ENCODE measurements at places on chromosomes 3 and 15.

GRCh38 chr15:70486012-70486411 is 277.3 kb downstream of the UACA start:
- H3K4me3 ChIP-seq, result no peak overlapping the region
- H3K27me3 ChIP-seq, result peaks cover 91% of the 10 kb centered on the region
- no peak for DNase-seq
- peaks cover 24% of the 10 kb centered on the region for H3K4me1 ChIP-seq
- H3K27ac ChIP-seq, result no peak overlapping the region
- no peaks in the 10 kb centered on the region for H3K36me3 ChIP-seq

DNA sequence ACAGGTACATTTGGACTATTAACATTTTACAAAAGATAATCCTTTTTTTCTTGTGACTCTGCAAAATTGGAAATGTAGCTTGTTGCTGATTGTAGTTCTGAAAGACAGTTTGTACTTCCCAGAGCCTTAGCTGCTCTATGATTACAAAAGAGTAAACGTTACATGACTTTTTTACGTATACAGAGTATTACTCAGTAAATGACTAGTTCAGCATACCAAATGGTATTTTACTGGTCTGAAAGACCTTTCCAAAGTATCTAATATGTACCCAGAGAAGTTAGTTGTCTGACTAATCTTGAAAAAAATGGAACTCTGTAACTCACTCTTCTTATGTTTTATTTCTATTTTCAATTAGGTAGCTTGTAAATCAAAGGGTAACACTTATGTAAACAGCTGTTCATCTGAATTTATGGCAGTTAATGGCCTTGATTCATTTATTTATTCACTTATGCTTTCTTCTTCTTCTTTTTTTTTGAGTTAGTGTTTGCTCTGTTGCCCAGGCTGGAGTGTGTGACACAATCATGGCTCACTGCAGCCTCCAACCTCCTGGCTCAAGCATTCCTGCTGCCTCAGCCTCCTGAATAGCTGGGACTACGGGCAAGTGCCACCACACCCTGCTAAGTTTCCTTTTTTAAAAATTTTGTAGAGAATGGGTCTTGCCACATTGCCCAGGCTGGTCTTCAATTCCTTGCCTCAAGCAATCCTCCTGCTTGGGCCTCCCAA is 151.7 kb downstream of the C3orf38 start:
- no peaks in the 10 kb centered on the region for H3K36me3 ChIP-seq
- no peaks in the 10 kb centered on the region for H3K27me3 ChIP-seq
- no peak overlapping the region for H3K27ac ChIP-seq
- DNase-seq, result no peak

DNA sequence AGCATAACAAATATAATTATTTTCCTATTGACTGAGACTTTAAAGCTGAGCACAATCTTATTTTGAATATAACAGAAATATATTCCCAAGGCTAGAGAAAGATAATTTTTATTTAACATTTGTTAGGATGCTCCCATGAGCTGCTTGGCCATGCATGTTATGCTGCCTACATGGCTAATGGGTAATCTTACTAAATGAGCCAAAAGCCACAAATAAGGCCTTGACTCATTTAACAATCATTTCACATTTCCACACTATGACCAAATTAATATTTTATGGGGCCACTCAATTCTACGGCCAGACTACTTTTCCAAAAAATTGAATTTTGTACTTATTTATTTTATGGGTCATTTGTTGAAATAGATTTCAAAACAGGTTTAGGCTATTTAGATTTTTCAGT is 141.7 kb downstream of the MEIS2 start:
- no peak overlapping the region for H3K27ac ChIP-seq
- no peaks in the 10 kb centered on the region for H3K36me3 ChIP-seq
- H3K4me1 ChIP-seq, result no peaks in the 10 kb centered on the region
- H3K27me3 ChIP-seq, result no peaks in the 10 kb centered on the region

- H3K36me3 ChIP-seq, result no peaks in the 10 kb centered on the region
- H3K4me3 ChIP-seq, result no peak overlapping the region
- H3K4me1 ChIP-seq, result no peaks in the 10 kb centered on the region
Measured at GRCh38 chr3:25046911-25047771, 380.9 kb upstream of the RARB start.

GRCh38 chr3:191484461-191484860 is 23.5 kb downstream of the PYDC2 start:
- H3K4me3 ChIP-seq, result no peak overlapping the region
- H3K27me3 ChIP-seq, result no peaks in the 10 kb centered on the region
- no peaks in the 10 kb centered on the region for H3K36me3 ChIP-seq
- no peak for DNase-seq
- no peaks in the 10 kb centered on the region for H3K4me1 ChIP-seq

DNA sequence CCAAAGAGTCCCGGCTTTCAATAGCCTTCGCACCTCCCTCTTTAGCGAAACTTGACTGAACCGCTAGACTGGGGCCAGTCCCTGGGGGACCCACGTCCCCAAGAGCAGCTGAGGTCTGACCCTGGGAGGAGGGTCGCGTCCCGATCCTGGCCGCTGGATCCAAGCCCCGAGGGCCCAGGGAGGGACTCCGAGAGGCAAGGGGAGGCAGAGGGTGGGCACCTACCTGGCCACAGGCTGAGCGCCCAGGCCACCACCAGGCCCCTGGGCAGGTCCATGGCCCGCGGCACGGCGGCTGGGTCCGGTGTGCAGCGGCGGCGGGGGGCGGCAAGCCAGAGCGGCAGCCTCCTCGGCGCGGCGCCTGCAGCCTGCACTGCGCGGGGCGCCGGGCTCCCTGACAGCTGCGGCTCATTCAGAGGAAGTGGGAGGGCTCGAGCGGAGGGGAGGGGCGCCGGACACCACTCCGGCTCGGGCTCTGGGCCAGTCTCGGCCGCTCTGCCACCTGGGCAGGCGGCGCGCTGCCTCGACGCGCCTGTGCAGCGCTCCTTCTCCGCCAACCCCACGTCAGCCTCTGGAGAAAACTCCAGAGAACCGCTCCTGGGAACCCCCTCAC is at the start of gene ITGA11:
Gene ITGA11 (minus strand): TSS at position 372 of the 610 bp plus-strand sequence. CDS start 97 bp downstream, at position 275.
- DNase-seq, result no peak
- peaks cover 3% of the 10 kb centered on the region for H3K4me1 ChIP-seq
- no peak within 1 kb of the TSS for H3K27ac ChIP-seq
- H3K36me3 ChIP-seq, result no peaks in the 10 kb centered on the region
- peaks cover 81% of the 10 kb centered on the region for H3K27me3 ChIP-seq
- no peak within 1 kb of the TSS for H3K4me3 ChIP-seq

- H3K4me1 ChIP-seq, result no peaks in the 10 kb centered on the region
- H3K36me3 ChIP-seq, result peaks cover 10% of the 10 kb centered on the region
- DNase-seq, result no peak
- H3K27ac ChIP-seq, result no peak overlapping the region
Measured at GRCh38 chr3:57877116-57877515, 121.0 kb downstream of the SLMAP start.

GRCh38 chr15:57321973-57322601 is 54.2 kb upstream of the CGNL1 start:
- peaks cover 2% of the 10 kb centered on the region for H3K27me3 ChIP-seq
- no peak overlapping the region for H3K4me3 ChIP-seq
- no peaks in the 10 kb centered on the region for H3K36me3 ChIP-seq
- peak overlapping the region; percentile 4 for H3K27ac ChIP-seq
- no peak for DNase-seq

- no peaks in the 10 kb centered on the region for H3K36me3 ChIP-seq
- H3K27me3 ChIP-seq, result peaks cover 18% of the 10 kb centered on the region
- H3K27ac ChIP-seq, result no peak overlapping the region
Measured at GRCh38 chr3:98778852-98779413, 15.8 kb downstream of the ST3GAL6 start.

- no peaks in the 10 kb centered on the region for H3K36me3 ChIP-seq
- H3K4me1 ChIP-seq, result no peaks in the 10 kb centered on the region
- H3K27ac ChIP-seq, result no peak overlapping the region
- H3K4me3 ChIP-seq, result no peak overlapping the region
- peaks cover 16% of the 10 kb centered on the region for H3K27me3 ChIP-seq
Measured at GRCh38 chr3:127712881-127713771, 40.4 kb downstream of the ABTB1 start.

- H3K4me3 ChIP-seq, result no peak overlapping the region
- peaks cover 14% of the 10 kb centered on the region for H3K4me1 ChIP-seq
- H3K27me3 ChIP-seq, result no peaks in the 10 kb centered on the region
- no peak for DNase-seq
Measured at GRCh38 chr3:24156466-24156865, 211.4 kb downstream of the NR1D2 start.

DNA sequence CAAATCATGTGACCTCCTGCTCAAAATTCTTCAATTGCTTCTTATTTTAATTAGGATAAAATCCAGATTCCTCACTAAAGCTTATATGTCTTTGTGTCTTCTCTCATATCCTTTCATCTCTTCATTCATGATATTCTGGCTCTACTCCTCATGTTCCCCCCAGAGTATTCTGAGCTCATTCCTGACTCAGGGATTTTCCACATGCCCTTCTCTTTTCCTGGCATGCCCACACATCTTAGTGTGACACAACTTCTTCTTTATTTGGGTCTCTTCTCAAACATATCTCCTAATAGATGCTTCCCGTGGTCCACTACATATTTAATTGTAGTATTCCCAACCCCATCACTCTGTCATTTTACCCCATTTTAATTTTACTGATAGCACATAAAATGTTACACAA is 15.2 kb upstream of the MBNL1 start:
- H3K27me3 ChIP-seq, result no peaks in the 10 kb centered on the region
- peaks cover 73% of the 10 kb centered on the region for H3K4me1 ChIP-seq
- peak overlapping the region; percentile 0 for H3K27ac ChIP-seq
- DNase-seq, result no peak

DNA sequence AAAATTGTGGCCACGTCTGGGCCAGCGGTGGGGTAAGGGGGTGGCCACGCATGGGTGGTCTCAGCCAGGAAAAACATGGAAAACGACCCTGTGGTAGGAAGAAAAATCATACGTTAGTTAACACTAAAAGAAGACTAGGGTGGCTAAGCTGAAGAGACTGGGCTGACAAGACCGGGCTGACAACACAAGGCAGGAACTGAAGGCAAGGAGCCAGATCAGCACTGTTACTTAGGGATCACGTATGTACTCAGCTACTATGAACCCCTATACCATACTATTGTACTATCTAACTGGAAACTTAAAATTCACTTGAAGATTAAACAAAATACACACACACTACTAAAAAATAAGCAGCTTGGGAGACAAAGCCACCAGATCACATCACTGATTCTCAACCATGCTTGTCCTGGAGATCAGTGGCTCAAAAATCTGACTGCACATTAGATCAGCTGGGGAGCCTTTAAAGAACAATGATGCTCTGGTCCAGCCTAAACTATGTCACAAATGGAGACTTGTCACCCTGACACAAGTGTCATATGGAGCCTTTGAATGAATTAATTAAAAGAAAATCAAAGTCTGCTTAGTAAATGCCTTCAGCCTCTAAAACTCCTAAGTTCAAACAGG is 442.2 kb downstream of the SHQ1 start:
- H3K27me3 ChIP-seq, result no peaks in the 10 kb centered on the region
- peaks cover 19% of the 10 kb centered on the region for H3K4me1 ChIP-seq
- peaks cover 5% of the 10 kb centered on the region for H3K36me3 ChIP-seq
- no peak overlapping the region for H3K27ac ChIP-seq
- H3K4me3 ChIP-seq, result no peak overlapping the region

DNA sequence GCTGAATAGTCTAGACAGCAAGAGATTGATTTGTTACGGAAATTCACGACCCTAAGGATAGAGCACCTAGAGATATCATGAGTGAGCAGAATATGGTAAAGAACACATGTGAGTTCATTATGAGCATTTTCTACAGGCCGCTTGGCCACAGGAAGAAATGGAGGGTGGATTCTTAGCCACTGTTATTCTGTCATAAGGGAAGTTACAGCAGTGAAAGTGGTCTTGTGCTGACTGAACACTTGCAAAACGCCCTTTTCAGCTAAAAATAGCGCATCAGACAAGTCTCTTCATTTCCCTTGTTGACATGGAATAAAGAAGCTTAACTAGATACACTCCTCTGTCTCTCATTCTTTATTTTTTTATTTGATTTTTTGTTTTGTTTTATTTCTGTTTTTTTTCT is 19.8 kb downstream of the DGKG start:
- H3K27me3 ChIP-seq, result no peaks in the 10 kb centered on the region
- no peak overlapping the region for H3K27ac ChIP-seq

DNA sequence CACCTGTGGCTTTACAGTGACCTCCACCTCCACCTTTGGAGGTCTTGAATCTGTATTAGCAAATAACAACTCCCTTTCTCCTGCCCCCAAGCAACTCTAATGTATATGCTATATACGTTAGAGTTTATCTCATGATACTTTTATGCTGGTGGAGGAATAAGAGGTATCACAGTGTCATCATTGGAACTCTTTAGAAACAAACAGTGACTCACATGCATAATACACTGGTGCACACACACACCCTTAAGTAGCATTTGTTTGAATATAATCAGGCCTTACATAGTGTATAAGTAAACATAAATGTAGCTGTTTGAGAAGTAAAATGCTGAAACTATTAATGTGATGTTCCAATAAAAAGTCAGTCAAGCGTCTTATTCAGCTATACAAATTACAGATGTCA is 280.2 kb upstream of the C2CD4B start:
- H3K27ac ChIP-seq, result no peak overlapping the region
- peaks cover 5% of the 10 kb centered on the region for H3K27me3 ChIP-seq
- DNase-seq, result no peak

GRCh38 chr3:51393134-51393495 is 2.0 kb downstream of the RBM15B start:
- H3K27ac ChIP-seq, result peak overlapping the region; percentile 72
- H3K27me3 ChIP-seq, result no peaks in the 10 kb centered on the region
- DNase-seq, result peak; percentile 18
- H3K4me1 ChIP-seq, result peaks cover 69% of the 10 kb centered on the region
- peak overlapping the region; percentile 82 for H3K4me3 ChIP-seq

GRCh38 chr15:45534821-45535220 is 12.3 kb upstream of the SLC30A4 start:
- peaks cover 17% of the 10 kb centered on the region for H3K27me3 ChIP-seq
- H3K4me3 ChIP-seq, result no peak overlapping the region
- no peaks in the 10 kb centered on the region for H3K36me3 ChIP-seq
- no peak for DNase-seq
- no peaks in the 10 kb centered on the region for H3K4me1 ChIP-seq
- H3K27ac ChIP-seq, result no peak overlapping the region

DNA sequence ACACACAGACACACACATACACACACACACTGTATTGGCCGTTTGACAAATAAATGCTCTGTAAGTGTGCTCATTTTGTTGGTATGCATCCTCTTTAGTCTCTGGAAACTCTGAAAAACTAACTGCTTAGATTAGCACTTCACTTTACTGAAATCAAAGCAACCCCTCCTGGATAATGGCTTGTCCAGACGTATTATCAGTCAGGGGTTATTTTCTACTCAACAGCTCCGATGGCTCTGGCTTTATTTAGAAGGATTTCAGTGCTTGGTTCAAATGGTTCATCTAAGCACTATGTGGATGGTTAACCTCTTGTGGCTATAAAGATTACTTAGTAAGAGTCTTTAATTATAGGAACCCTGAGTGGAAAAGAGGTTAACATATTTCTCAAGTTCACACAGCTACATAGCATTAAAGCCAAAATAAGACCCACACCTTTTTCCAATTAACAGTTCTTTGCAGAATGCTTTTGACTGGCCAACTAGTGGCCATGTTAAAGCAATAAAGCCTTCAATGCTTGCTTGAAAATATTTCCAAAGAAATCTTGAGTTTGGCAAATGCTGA is 516.1 kb upstream of the NAALADL2 start:
- H3K27ac ChIP-seq, result no peak overlapping the region
- H3K4me1 ChIP-seq, result no peaks in the 10 kb centered on the region
- H3K36me3 ChIP-seq, result no peaks in the 10 kb centered on the region
- no peaks in the 10 kb centered on the region for H3K27me3 ChIP-seq
- H3K4me3 ChIP-seq, result no peak overlapping the region

GRCh38 chr3:87426918-87427317 is 150.5 kb upstream of the POU1F1 start:
- no peak overlapping the region for H3K27ac ChIP-seq
- no peak overlapping the region for H3K4me3 ChIP-seq
- DNase-seq, result no peak
- H3K27me3 ChIP-seq, result no peaks in the 10 kb centered on the region
- no peaks in the 10 kb centered on the region for H3K4me1 ChIP-seq

GRCh38 chr3:43759297-43759782 is 68.6 kb downstream of the ABHD5 start:
- H3K4me3 ChIP-seq, result no peak overlapping the region
- no peak for DNase-seq
- H3K4me1 ChIP-seq, result peaks cover 38% of the 10 kb centered on the region
- peaks cover 4% of the 10 kb centered on the region for H3K27me3 ChIP-seq

Data from activated naive CD4-positive, alpha-beta T cell treated with anti-CD3 and anti-CD28 coated beads, Interleukin-2, amount 10 ng/mL, durations not matched to agents 7 days and 5 days (primary cell).